Cerebellar nuclear complex (tissue), 1 donor: ENCODE measurements at places on chromosomes 4 and X.

- no peak for DNase-seq
These were observed 44.2 kb upstream of the SCRG1 start for GRCh38 chr4:173443121-173443520.

DNA sequence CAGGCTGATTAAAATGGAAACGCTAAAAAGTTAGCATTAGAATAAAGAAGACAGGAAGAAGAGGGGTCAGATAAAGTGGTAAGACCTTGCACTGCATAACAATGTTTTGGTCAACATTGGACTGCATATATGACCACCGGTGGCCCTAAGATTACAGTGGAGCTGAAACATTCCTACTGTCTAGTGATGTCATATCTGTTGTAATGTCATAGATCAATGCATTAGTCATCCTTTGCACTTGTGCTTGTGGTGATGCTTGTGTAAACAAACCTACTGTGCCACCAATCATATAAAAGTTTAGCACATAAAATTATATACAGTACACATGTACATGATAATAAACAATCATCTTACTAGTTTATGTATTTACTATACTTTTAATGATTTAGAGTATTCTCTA lies 73.0 kb downstream of the TMEM165 start:
- no peak for DNase-seq

DNA sequence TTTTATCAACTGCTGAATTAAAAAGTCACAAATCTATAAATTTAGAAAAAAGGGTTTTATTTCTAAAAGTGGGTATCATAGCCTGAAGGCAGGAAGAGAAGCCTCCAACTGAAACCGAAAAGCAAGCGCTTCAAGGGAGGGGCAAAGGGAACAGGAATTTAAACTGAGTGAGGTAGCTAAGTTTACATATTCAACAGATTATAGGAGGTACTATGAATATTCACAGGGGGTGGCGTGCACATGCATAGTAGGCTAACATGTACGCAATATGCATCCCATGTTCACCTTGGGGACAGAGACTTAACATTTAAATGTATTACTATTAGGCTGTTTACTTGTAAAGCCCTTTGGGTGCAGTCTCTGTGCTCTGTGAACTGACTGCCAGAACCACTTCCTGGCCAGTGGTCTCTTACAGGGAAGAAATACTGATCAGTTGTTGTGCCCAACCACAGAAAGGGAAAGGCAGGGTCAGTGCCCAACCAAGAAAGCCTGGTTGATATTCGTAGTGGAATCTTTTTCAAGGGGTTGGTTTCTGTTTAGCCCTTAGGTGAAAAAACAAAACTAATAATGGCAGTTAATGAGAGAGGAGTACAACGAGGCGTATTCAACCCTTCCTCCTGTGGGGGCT lies 168.7 kb upstream of the GALNTL6 start:
- no peak for DNase-seq

GRCh38 chrX:13607996-13608365 lies 38.6 kb downstream of the EGFL6 start:
- no peak for DNase-seq

DNA sequence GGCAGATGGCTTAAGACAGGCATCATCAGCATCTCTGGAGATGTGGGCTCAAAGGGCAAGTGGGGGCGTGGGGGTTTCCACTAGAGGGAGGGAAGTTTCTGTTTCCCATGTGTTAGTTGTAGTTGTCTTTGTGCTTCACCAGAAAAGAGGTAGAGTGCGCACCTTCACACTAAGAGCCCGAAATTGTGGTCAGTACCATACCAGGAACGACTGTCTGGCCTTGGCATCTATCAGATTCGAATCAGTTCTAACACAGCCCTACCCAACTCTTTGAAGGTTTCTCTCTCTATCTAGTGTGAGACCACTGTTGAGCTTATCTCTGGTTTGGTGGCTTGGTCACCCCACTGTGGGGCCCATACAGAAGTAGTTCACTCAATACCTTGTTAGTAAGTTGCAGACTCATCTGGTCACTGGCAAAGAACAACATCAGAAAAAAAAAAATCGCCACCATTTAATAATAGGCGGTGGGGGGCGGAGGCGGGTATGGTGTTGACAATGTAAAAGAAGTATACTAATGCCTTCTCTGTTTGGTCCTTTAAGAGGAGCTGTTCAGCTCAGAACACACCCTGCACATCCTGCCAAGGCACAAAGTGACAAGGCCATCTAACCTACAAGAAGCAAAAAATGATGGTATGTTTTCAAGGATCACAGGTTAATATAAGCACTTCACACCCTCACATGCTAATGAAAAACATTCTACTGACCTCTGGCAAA lies 71.1 kb downstream of the NYX start:
- no peak for DNase-seq

DNA sequence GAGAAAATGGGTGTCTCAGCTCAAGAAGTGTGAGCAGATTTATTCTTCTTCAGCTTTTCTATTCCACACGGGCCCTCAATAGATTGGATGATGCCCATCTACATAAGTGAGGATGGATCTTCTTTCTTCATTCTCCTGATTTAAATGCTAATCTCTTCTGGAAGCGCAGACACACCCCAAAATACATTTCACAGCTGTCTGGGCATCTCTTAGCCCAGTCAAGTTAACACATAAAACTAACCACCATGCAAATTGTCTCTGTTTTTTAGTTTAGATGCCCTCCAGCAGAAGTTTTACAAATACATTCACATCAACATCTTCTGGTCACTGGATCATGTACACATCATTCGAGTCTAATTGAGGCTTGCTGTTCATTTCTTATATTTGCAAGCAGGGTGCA lies 249.0 kb upstream of the VCX3A start:
- DNase-seq, result no peak

DNA sequence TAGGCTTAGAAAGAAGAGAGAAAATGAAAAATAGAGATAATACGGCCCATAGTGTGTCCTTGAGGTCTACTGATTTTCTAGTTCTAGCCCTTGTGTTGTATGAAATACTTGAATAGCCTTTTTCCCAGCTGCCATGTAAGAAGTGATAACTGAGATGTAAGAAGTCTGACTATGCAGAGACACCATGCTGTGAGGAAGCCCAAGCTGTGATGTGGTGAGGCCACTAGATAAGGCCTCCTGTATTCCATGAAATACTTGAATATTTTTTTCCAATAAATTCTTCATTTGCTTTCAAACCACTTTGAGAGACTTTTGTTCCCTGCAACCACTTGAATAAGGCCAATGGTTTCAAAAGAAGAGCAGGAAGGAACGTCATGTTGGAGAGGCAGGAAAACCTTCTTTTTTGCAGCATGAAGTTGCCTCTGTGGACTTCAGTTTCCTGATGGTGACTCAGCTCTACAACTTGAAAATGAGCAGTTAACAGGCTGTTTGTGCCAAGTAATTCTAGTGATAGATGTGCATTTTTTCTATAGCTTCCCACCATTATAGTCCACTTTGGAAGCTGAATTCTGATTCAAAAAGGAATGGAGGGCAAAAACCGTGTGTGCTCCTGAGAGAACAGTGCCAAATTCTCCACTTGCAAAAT lies 25.5 kb upstream of the FAM9C start:
- DNase-seq, result no peak

- DNase-seq, result peak; percentile 1
These were observed 82.4 kb upstream of the CLCN4 start for GRCh38 chrX:10074241-10074941.

GRCh38 chr4:99894998-99895397 lies 771 bp upstream of the LAMTOR3 start:
- DNase-seq, result no peak

DNA sequence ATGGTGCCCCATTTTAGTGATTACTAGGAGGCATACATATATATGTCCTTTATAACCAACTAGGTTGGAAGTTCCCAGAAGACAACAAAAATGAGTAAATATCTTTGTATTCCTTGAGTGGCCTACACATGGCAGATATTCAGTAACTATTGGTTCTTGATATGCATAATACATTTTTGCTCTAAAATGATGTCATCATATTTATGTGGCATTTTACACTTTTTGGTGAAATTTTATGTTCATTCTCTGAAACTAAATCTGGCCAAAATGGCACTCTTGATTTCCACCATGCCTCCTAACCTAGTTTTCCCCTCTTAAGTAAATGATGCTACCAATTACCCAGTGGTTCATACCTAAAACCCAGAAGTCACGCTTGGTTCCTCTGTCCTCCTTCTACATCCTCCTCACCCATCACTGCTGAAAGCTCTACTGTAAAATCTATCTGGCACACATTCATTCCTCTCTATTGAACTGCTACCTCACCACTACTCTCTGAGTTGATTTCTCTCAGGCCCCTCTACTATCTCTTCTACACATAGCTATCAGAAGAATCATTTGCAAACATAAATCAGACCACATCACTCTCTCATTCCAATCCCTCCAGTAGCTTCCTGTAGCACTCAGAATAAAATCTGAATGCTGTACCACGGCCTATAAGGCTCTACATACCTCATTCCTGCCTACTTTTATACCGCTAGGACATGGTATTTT lies 13.4 kb downstream of the SLC10A7 start:
- no peak for DNase-seq

DNA sequence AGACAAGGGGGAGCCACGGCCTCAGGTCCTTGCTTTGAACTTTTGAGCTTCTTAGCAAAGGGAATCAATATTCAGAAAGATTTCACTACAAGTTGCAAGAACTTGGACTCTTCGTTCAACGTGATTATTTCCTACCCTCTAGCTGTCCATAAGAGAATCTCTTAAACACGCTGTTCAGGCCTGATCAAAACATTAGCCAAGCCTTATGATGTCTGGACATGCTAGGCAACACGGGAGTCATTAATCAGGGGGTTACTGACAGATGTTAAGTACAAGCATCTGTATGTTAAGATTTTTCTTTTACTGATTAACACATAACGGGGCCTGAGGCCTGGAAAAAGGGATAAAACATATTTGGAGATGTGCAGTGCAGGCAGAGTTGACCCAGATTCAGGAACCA lies 138.9 kb upstream of the IL1RAPL2 start:
- DNase-seq, result no peak

DNA sequence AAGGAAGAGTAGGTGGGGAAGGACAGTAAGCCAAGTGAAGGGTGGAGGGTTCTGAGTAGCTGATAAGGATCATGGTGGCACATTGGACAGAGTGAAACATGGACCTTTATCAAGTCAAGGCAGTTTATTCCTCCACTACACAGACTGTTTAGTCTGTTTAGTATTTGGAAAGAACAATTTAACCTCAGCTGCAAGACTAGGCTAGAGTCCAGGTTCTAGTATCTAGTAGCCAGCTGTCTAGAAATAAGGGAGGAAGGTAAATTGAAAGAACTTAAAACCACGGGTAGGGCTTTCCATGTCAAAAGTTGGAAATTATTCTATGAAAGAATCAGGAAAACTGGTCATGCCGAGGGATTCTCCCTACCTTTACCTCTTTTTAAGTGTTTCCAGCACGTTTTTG lies 140.1 kb upstream of the MED14 start:
- no peak for DNase-seq

DNA sequence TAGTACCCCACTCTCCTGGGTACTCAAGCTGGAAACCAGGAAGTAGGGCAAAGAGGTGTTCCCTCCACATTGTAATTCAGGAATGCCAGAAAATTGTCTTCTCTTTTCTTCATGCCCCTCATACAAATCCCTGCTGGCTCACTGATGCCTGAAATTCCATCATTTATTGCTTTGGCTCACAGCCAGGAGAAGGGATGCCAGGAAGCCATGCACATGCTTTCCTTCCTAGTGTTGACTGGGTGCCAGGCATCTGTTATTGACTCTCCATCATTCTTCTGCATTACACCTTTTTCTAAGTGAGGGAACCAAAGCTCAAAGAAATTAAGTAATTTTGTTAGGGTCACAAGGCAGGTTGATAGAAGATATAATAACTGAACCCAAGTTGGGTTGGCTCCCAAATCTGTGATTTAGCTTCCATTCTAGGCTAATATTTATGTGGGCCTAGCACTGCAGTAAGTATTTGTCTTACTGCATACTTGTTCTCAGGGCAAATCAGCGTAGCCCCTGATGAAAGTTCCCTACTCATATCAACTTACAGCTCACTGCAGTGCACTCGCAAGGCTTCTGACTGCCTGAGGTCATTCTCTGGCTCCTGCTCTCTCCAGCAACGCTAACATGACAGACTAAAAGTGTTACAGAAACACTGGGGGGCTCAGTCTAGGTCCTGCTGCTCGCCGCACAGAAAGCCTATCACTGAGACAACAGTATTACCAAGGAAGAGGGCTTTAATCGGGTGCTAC lies 89.0 kb downstream of the TRAPPC11 start:
- no peak for DNase-seq

- DNase-seq, result no peak
These were observed 1.2 kb downstream of the CPEB2 start for GRCh38 chr4:15003401-15003890.

DNA sequence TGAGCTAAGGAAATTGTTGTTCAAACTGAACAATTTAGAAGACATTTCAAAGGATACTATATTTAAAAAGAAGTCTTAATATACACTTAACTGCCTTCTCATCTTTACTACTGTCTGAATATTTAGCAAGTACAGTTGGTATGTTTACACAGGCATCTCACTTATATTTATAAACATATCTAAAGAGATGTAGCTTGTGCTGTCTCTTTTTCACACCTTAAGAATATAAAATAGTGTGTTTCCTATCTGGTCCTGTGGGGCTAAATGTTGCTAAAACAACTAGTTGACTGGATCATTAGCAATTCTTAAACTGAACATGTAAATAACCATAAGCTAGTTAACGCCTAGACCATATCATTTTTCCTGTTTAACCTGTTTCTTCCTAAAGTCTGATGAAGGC lies 336.3 kb downstream of the PPP3CA start:
- DNase-seq, result no peak

DNA sequence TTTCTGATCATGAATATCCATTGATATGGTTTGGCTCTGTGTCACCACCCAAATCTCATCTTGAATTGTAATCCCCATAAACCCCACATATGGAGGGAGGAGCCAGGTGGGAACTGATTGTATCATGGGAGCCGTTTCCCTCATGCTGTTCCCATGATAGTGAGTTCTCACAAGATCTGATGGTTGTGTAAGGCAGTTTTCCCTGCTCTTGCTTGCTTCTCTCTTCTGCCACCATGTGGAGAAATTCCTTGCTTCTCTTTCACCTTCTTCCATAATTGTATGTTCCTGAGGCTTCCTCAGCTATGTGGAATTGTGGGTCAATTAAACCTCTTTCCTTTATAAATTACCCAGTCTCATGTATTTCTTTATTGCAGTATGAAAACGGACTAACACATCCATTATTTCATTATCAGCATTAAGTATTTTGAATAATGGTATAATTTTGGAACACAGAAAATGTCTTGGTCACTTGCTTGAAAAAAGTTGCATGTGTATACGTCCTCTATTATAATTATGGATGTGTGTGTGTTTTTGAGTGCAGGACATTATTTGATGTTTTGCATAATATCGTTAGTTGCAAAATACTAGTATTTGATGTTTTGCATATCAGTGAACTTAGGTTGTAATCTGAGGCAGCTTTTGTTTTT lies 334.6 kb downstream of the PCDH10 start:
- DNase-seq, result no peak

DNA sequence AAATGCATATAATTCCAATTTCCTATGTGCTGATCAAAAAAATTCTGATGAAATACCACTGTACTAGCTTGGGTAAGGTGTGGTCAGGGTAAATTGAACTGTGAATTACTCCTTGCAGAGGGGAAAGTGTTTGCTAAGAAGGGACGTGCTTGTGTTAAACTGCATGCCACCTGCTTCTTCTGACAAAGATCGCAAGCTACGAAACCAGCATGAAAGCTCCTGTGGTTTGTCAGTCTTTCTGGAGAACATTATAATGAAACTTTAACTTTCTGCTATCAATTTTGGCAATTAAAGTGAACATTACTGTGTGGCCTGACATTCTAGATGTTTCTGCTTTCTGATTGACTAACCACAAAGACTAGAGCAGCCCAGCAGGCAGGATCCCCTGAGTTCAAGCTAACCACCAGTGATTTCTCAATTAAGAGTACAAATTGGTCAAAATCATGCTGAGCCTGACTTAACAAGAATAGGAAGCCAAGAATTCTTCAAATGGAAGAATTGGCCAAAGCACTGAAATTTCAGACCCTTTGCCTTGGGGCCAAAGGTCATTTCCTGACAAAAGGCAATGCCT lies 239.0 kb downstream of the SLITRK2 start:
- no peak for DNase-seq
